ENCODE measurements at places on chromosomes 16 and 17.

DNA sequence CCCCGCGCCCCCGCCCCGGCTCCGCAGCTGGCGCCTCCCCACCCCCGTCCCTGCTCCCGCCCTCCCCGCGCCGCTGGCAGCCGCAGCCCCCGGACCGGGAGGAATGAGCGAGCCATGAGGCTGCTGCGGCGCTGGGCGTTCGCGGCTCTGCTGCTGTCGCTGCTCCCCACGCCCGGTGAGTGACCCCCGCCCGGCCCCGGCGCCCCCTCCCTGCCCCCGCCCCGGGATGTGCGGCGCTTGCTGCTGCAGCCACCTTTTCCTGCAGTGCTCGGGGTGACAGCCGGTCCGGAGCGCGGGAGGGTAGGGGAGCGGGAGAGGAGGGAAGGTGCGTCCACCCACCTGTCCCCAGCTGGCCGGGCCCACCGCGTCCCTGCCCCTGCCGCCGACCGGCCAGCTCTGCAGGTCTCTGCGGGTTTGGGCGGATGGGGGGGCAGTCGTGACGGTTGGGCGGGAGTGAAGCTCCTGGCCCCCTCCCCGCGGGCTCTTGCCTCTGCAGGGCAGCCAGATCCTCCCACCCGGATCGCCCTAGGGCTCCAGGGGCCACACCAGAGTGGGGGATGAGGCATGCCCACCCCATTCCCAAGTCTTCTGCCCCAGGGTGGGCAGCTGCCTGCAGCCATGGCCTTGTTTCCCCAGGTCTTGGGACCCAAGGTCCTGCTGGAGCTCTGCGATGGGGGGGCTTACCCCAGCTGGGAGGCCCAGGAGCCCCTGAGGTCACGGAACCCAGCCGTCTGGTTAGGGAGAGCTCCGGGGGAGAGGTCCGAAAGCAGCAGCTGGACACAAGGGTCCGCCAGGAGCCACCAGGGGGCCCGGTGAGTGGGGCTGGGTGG is 513 bp downstream of the ADAM11 start:
- no peak for DNase-seq

- DNase-seq: peak; percentile 30
Observed at GRCh38 chr17:14301279-14302090, 604 bp downstream of the HS3ST3B1 start.

GRCh38 chr16:11020792-11021551 is 76.6 kb downstream of the CLEC16A start:
- DNase-seq: no peak

- DNase-seq: no peak
Observed at GRCh38 chr16:28189245-28189644, 22.5 kb downstream of the XPO6 start.

GRCh38 chr17:32847977-32848376 is 28.9 kb downstream of the MYO1D start:
- DNase-seq: no peak

- no peak for DNase-seq
Observed at GRCh38 chr17:9203771-9204425, 182.6 kb downstream of the NTN1 start.

DNA sequence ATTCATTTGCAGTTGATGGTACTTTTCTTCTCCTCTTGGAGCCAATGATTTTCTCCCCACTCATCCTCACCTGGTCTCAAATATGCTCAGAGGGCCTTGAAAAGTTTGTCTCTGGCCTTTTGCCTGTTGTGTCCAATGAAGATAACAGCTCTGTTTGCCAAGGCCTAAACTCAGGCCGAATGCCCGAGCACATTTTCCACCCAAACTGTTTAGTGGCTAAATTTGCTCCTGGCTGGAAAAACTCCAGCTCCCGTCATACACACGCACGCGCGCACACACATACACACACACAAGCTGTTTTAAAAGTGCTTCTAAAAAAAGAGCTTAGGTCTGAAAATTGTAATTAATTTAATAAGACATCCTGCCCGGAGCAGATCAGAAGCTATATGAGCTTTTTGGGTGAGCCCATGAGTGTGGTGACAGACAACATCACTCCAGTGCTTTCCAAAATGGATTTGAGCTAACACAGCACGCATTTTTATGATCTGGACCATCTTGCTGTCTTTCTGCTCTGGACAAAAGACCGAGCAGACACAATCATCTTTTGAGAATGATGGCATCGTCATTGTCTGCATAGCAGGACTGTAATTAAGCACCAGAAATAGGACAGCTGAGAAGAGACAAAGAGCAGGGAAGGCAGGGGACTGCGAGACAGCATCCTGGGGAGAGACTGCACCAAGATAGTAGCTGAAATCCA is 48.9 kb downstream of the IRX6 start:
- DNase-seq: no peak

GRCh38 chr17:32256012-32256700 is 9.5 kb upstream of the RHBDL3 start:
- no peak for DNase-seq

DNA sequence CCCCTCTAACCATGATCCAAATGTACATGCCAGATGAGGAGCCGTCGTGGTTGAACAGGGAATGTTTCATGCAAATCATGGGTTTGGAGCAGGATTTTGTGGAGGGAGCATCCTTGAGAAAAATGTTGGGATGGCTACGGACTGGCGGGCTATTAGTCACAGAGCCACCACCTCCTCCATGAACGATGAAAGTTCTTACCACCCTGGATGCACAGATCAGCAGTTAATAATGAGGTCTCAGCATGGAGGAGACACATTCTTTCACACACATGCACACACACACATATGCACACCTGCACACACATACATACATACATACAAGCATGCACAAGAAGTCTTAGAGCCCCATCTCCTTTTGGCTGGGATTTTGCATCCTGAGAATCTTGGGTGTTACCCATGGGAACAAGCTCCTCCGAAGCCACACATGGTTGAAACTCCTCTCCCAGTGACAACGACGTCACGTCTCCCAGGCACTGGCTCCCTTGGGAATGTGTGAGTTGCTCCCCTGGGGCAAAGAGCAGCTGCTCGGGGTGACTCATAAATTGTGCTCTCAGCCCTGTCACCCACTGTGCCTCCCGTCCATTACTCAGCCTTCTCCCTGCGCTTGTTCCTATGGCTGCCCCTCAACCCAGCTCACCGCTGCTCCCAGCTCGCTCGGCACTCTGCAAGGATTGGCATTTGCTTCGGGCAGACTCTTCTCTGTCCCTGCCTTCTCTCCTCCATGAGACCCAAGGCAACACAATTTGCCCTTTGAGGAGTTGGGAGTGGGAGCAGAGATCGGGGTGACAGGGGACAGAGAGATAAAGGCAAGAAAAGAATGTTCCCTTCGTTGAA is 344.6 kb downstream of the SOX9 start:
- peak; percentile 45 for DNase-seq

- peak; percentile 18 for DNase-seq
Observed at GRCh38 chr16:1564325-1564724, 30.9 kb downstream of the TMEM204 start.
